Endodermal cell (in vitro differentiated cells): ENCODE measurements at places on chromosomes 5 and 9. TPM values are rescaled to one million over a fixed set of nuclear protein-coding genes. Genes with fewer than 3 reads are reported as not detected.

DNA sequence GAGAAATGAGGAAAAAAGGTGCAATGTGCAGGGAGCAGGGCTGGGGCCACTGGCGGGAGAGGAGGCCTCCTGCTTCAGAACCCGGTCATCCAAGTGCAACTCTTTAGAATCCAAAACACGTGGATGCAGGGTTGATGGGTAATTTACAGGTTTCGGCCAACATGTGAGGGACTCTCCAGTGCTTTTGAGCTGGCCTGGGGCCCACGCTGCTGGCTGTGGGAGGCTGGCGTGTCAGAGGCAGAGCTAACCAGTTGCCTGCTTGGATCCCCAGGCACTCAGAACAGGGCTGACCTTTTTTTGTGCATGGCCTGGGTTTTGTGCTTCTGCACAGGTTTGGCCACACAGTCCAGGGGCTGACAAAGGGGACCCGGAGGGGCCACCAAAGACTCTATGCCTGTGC lies 61.6 kb downstream of the GADD45G start:
- no peak overlapping the region for H3K27ac ChIP-seq
- H3K36me3 ChIP-seq: no peaks in the 10 kb centered on the region
- peak; percentile 34 for DNase-seq
- no peak overlapping the region for H3K4me3 ChIP-seq

DNA sequence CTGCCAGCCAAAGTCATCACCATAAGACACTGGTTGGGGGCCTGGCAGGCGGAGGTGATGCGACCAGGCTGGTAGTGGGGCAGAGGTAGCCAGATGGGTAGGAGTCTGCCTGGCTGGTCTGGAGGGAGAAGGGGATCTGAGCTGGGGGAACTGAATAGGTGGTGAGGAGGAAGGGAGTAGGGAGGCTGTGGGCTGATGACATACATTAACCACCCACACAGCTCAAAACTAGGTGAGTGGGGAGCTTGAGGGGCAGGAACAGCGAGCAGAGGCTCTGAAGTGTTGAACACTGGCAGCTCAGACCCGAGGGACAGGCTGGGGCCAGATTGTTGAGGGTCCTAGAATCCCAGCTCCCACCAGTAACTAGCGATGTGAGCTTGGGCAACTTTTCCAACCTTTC lies 81.0 kb downstream of the DAB2IP start:
- no peaks in the 10 kb centered on the region for H3K36me3 ChIP-seq
- H3K27me3 ChIP-seq: no peaks in the 10 kb centered on the region
- H3K4me1 ChIP-seq: peaks cover 4% of the 10 kb centered on the region
- H3K4me3 ChIP-seq: no peak overlapping the region
- DNase-seq: no peak
- no peak overlapping the region for H3K27ac ChIP-seq

- H3K4me1 ChIP-seq: no peaks in the 10 kb centered on the region
- peak; percentile 59 for DNase-seq
- H3K27ac ChIP-seq: no peak overlapping the region
These were observed 97.4 kb upstream of the MAST4 start for GRCh38 chr5:66498791-66499207.

DNA sequence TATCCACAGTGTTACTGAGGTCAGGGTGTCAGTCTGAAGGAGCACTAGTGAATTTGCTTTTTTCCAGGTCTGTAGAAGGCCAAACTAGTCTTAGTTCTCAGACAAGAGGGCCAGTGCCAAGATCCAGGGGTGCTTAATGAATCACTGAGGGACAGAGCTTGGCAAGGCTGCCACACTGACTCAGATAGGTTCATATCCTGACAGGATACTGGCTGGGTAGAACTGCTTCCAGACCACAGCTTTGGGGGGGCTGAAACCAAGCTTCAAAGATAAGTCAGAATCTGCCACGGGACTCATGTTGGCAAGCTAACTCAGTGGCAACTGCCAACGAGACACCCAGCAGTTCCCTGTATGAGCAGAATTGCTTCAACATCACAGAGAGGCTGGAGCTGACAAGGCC lies 1125.4 kb downstream of the EFNA5 start:
- H3K4me1 ChIP-seq: no peaks in the 10 kb centered on the region
- H3K36me3 ChIP-seq: no peaks in the 10 kb centered on the region
- no peak for DNase-seq
- H3K27me3 ChIP-seq: no peaks in the 10 kb centered on the region
- no peak overlapping the region for H3K27ac ChIP-seq

GRCh38 chr5:168578538-168579487 lies at the start of gene PANK3:
Gene PANK3 (minus strand): TSS chr5:168579368. CDS start chr5:168579283, 85 bp downstream.
- no peaks in the 10 kb centered on the region for H3K4me1 ChIP-seq
- peak within 1 kb of the TSS; percentile 88 for H3K27ac ChIP-seq
- no peak for DNase-seq
- H3K4me3 ChIP-seq: peak within 1 kb of the TSS; percentile 98
- H3K27me3 ChIP-seq: no peaks in the 10 kb centered on the region
- H3K36me3 ChIP-seq: peaks cover 13% of the 10 kb centered on the region

- H3K36me3 ChIP-seq: peaks cover 66% of the 10 kb centered on the region
- H3K4me3 ChIP-seq: no peak overlapping the region
- DNase-seq: no peak
- no peaks in the 10 kb centered on the region for H3K27me3 ChIP-seq
- H3K27ac ChIP-seq: no peak overlapping the region
These were observed 23.1 kb downstream of the MAP1B start for GRCh38 chr5:72130351-72130761.

- DNase-seq: no peak
- H3K27ac ChIP-seq: no peak overlapping the region
- no peak overlapping the region for H3K4me3 ChIP-seq
- H3K27me3 ChIP-seq: no peaks in the 10 kb centered on the region
These were observed 235.9 kb downstream of the AP3B1 start for GRCh38 chr5:78058625-78059024.

GRCh38 chr9:73680831-73681230 lies 529.2 kb downstream of the ANXA1 start:
- DNase-seq: no peak
- H3K36me3 ChIP-seq: no peaks in the 10 kb centered on the region
- H3K4me3 ChIP-seq: no peak overlapping the region
- H3K4me1 ChIP-seq: no peaks in the 10 kb centered on the region
- H3K27ac ChIP-seq: no peak overlapping the region
- no peaks in the 10 kb centered on the region for H3K27me3 ChIP-seq

- H3K27me3 ChIP-seq: no peaks in the 10 kb centered on the region
- no peaks in the 10 kb centered on the region for H3K36me3 ChIP-seq
- no peaks in the 10 kb centered on the region for H3K4me1 ChIP-seq
- H3K4me3 ChIP-seq: no peak overlapping the region
- H3K27ac ChIP-seq: no peak overlapping the region
- no peak for DNase-seq
These were observed 3.0 kb upstream of the TUSC1 start for GRCh38 chr9:25681266-25681665.

DNA sequence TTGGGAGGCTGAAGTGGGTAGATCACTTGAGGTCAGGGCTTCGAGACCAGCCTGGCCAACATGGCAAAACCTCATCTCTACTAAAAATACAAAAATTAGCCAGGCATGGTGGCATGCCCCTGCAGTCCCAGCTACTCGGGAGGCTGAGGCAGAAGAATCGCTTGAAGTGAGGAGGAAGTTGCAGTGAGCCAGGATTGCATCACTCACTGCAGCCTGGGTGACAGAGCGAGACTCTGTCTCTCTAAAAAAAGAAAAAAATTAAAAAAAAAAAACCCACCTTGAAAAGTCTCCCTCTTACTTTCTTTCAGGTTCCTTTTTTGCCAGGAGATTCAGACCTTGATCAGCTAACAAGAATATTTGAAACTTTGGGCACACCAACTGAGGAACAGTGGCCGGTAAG lies 34.2 kb downstream of the CDK7 start:
- DNase-seq: no peak
- H3K4me3 ChIP-seq: no peak overlapping the region
- H3K27ac ChIP-seq: no peak overlapping the region
- H3K27me3 ChIP-seq: no peaks in the 10 kb centered on the region
- no peaks in the 10 kb centered on the region for H3K4me1 ChIP-seq
- H3K36me3 ChIP-seq: peaks cover 84% of the 10 kb centered on the region

DNA sequence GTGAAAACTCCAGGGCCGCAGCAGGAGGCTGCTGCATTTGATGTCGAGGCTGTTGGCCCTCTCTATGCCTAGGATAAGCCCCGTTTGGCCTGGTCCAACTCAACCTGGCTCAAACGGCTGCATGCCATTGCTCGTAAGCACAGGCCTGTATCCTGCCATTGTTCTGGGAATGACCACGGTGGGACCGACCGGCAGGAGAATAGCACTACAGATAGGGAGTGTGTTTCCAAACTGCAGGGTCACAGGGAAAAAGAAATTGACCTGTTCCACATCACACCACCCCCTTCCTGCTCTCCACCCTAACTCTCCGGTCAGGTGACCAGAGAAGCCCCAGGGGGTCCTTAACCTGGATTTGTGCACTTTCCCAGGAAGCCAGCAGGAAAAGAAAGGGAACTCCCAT lies 278.7 kb upstream of the KLF4 start:
- H3K36me3 ChIP-seq: no peaks in the 10 kb centered on the region
- H3K27ac ChIP-seq: no peak overlapping the region
- no peak overlapping the region for H3K4me3 ChIP-seq
- no peaks in the 10 kb centered on the region for H3K4me1 ChIP-seq
- peaks cover 36% of the 10 kb centered on the region for H3K27me3 ChIP-seq
- peak; percentile 50 for DNase-seq

GRCh38 chr9:31210978-31211570 lies 1173.4 kb upstream of the ACO1 start:
- no peaks in the 10 kb centered on the region for H3K4me1 ChIP-seq
- H3K36me3 ChIP-seq: no peaks in the 10 kb centered on the region
- H3K27me3 ChIP-seq: no peaks in the 10 kb centered on the region
- H3K27ac ChIP-seq: no peak overlapping the region

Gene PRELID2
- 6.1 and 6.7 TPM in 2 replicates for total RNA-seq

Gene TOR1B
- total RNA-seq: 8.1 to 18.6 TPM (median 16.9 TPM) in 3 replicates

Gene GCNT4
- 2.5 and 2.6 TPM in 2 replicates for total RNA-seq

Gene NFIL3
- 13.5 and 14.4 TPM in 2 replicates for total RNA-seq

Gene ASPN
- not detected in 2 replicates for total RNA-seq

Gene PCDHB11
- total RNA-seq: 1.7 to 2.6 TPM (median 2.3 TPM) in 3 replicates
